ENCODE measurements at places on chromosomes 4 and X. TPM values are rescaled to one million over a fixed set of nuclear protein-coding genes. Genes with fewer than 3 reads are reported as not detected.

DNA sequence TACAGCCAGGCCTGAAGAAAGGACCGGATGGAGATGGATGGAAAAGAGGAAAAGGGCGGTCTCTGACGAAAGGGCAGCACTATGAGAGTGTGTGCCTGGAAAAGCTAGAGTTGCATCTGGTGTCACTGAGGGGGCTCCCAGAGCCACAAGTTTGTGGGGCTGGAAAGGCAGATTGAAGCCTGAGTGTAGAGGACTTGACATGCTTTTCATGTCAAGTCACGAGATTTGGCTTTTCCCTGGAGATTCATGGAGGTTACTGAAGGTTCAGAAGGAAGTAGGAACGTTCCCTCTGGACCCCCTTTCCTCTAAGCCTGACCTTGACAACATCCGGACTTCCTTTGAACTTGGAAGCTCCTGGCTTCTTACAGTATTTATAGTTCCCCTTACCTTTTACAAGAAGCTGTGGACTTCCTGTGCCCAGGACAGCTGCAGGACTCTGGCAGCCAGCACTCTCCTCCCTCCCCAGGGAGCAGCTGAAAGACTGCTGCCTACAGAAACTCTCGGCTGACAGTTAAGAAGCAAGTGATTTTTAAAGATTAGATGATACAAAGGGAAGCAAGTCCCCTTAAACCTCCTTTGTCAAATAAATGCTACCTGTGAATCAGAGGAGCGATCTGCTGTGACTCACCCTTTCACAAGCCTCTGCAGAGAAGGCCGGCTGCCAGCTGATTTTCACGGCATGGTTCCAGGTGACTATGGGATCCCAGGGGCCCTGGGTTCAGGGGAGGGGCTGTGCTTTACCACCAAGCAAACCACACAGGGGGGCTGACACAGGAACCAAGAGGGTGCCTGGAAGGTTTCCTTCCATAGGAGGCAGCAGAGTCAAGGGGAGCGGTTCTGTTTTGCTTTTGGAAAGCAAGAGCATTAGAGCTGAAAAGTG lies 72.9 kb upstream of the STIM2 start:
- H3K27ac ChIP-seq: no peak overlapping the region
- H3K4me3 ChIP-seq: no peak overlapping the region
- no peaks in the 10 kb centered on the region for H3K27me3 ChIP-seq
- H3K36me3 ChIP-seq: no peaks in the 10 kb centered on the region
- peak; percentile 51 for DNase-seq

DNA sequence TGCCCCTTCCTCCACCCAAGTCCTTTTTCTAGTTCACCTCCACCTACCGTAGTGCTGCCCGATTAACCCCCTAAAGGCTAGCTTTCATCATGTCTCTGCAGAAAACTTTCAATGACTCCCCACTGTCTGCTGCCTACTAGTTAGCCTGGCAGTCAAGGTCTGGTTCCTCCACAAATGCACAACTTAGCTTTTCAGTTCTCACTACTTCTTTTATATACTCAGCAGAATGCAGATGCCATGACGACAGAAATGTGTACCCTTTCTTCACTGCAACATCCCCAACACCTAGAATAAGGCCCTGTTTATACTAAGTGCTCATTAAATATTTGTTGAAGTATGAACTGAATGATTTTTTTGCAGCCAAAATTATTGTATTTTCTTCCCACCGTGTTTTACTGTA lies 30.9 kb upstream of the RASGEF1B start:
- no peaks in the 10 kb centered on the region for H3K36me3 ChIP-seq
- H3K4me1 ChIP-seq: no peaks in the 10 kb centered on the region
- no peaks in the 10 kb centered on the region for H3K27me3 ChIP-seq
- H3K27ac ChIP-seq: no peak overlapping the region
- no peak for DNase-seq

DNA sequence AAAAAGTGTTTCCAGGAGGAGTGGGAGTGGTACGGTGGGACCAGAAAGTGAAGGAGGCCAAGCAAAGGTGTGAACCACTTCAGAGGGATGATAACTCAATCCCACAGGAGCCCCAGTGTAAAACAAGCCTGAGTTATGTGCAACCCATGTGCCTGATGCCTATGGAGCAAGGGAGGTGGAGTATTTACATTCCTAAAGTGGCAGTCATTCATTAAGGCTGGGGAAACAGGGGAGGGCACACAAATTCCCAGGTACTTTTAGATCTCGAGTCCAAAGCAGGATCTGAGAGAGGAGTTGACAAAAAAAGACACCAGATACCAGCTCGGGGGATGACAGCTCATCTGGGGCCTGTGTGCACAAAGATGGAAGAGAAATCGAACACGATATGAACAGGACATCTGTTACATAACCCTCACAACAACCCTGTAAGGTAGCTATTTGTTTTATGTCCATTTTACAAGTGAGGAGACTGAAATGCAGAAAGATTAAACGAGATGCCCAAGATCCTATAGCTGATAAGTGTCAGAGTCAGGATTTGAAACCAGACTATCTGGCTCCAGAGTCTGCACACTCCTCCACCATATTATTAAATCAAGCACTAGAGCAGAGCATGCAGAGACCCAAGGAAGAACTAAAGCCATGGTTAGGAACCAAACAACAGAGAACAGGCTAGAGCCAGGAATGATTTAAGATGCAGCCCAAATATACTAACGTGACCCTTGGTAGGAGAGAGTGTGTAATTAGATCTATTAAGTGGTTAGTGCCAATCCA lies 91.9 kb upstream of the MAPK10 start:
- H3K36me3 ChIP-seq: no peaks in the 10 kb centered on the region
- H3K27ac ChIP-seq: no peak overlapping the region
- no peaks in the 10 kb centered on the region for H3K27me3 ChIP-seq
- no peaks in the 10 kb centered on the region for H3K4me1 ChIP-seq

GRCh38 chr4:8457646-8458252 lies 17.2 kb downstream of the TRMT44 start:
- H3K36me3 ChIP-seq: peaks cover 27% of the 10 kb centered on the region
- no peak overlapping the region for H3K27ac ChIP-seq
- H3K27me3 ChIP-seq: no peaks in the 10 kb centered on the region
- DNase-seq: no peak

- no peak overlapping the region for H3K4me3 ChIP-seq
- no peaks in the 10 kb centered on the region for H3K27me3 ChIP-seq
- no peaks in the 10 kb centered on the region for H3K36me3 ChIP-seq
These were observed 6.4 kb downstream of the HSPA4L start for GRCh38 chr4:127788517-127788916.

GRCh38 chr4:37073226-37073840 lies 171.2 kb upstream of the NWD2 start:
- H3K27me3 ChIP-seq: no peaks in the 10 kb centered on the region
- no peak overlapping the region for H3K4me3 ChIP-seq
- no peaks in the 10 kb centered on the region for H3K36me3 ChIP-seq
- no peaks in the 10 kb centered on the region for H3K4me1 ChIP-seq

DNA sequence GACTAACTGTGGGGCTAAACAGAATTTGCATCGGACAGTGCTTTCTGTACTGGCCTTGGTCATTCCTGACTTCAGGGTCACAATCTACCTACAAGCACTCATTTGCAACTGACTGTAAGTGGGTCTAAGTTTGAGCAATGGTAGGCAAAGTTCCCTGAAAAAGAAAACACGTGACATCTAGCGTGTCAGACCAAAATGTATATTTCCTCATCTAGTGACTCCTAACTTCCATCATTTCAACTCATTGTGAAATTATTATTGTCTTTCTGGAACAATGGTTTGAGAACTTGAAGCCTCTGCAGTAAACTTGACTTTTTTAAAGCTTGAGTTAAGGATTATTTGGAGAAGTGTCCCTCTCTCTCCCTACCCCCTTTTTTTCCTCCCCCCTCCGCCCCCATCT lies 113.6 kb downstream of the MID1 start:
- no peak overlapping the region for H3K4me3 ChIP-seq
- H3K27ac ChIP-seq: no peak overlapping the region

DNA sequence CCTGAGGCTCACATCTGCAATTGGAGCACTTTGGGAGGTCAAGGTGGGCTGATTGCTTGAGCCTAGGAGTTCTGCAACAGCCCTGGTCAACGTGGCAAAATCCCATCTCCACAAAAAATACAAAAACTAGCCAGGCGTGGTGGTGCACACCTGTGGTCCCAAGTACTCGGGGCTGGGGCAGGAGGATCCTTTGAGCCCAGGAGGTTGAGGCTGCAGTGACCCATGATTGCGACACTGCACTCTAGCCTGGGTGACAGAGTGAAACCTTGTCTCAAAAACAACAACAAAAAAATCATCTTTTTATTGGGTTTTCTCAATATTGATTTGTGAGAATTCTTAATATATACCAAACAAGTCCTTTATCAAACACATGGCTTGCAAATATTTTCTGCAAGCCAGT lies 64.9 kb downstream of the ANKRD17 start:
- no peaks in the 10 kb centered on the region for H3K27me3 ChIP-seq
- H3K27ac ChIP-seq: no peak overlapping the region

DNA sequence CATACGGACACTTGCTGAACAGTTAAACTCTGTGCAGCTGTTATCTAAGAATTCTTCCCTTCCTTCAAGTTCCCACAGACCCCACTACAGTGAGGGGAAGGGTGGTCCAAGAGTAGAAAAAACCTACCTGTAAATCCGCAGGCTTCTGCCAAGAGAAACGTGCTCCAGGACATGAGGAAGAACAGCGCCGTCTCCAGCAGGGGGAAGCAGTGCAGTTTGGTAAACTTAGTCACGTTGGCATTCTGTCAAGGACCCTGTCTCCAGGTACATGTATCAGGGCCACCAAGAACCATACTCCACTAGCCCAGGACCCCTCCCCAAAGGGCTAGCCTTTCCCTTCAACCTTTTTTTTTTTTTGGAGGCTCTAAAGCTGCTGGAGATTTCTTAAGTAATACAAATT lies 79.9 kb downstream of the CHST7 start:
- DNase-seq: no peak
- no peak overlapping the region for H3K27ac ChIP-seq
- no peaks in the 10 kb centered on the region for H3K4me1 ChIP-seq
- H3K4me3 ChIP-seq: no peak overlapping the region

Gene RENBP
- 0.66 TPM for total RNA-seq

Gene ARSD
- 85.0 TPM for total RNA-seq

Gene ARHGAP24
- total RNA-seq: 43.3 TPM

Gene MTMR8
- total RNA-seq: 1.0 TPM

All from body of pancreas (tissue), 4 donors.